ENCODE measurements at places on chromosomes 3 and 15.

DNA sequence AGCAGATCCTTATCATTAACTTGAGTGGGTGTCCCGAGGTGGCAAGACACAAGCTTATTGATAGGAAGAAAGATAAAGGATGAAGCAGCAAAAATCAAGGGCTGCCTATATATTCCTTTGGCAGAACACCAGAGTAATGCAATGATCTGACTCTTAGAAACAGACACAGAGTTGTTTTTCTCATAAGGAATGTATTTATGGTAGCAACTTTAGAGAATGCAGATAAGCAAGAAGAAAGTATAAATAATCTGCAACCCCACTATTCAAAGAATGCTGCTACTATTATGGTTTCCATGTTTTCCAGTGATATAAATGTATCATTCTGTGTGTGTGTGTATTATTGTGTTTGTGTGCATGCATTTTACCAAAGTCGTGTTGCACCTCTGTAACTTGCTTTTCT is 208.3 kb downstream of the THSD4 start:
- no peak for DNase-seq

GRCh38 chr3:165642761-165643420 is 194.3 kb downstream of the BCHE start:
- DNase-seq, result peak; percentile 68

DNA sequence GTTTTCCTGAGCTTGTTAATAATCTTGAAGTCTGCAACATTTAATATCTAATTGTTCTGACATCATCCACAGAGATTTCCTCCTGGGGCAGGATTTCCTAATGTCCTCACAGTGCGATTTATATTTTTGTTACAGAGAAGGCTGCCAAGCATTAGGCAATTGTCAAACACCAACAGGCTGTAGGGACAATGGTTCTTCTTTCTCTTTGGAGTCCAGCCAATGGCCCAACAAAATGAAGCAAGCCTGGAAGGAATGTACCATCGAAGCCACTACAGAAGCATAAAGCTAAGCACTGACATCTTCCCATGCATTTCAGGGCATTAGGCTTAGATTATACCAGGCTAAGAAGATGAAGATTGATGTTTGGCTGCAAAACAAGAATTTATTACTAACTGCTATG is 173.0 kb upstream of the FRMD4B start:
- no peak for DNase-seq

GRCh38 chr15:64038878-64039610 is 7.2 kb downstream of the DAPK2 start:
- DNase-seq, result no peak
